ENCODE measurements at places on chromosomes 16 and 17. TPM values are rescaled to one million over a fixed set of nuclear protein-coding genes. Genes with fewer than 3 reads are reported as not detected.

ZNF213 gene
- total RNA-seq = 9.0 TPM

KRTAP2-3 gene
- not detected for total RNA-seq

CCDC40 gene
- 0.82 TPM for total RNA-seq

DNA sequence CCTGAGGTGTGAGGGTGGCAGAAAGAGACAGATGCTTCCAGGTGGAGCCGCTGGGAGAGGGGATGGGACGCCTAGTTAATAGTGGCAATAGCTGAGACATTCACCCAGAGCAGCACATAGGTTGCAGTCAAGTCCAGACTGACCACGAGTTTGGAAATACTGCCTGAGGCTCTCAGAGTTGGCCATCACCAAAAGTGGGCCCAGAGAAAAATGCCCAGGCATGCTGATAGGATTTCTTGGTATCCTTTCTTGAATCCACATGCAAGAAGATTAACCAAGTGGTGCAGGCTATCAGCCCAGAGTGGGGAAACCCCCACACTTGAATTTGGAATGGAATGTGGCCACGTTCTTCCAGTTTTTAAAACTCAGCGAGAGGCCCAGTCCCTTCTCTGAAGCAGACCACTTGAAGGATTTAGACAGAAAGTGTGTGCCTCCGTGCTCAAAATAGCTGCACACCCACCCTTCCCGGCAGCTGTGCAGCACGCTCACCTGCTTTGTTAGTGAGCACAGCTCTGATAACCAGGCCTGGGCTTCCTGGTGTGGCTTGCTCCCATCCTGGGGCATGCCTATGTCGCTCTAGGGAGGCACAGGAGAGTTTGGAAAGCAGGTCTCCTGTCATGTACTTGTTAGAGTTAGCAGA, 35.7 kb downstream of the PLD6 start:
- H3K27ac ChIP-seq = peak overlapping the region; percentile 71
- peaks cover 29% of the 10 kb centered on the region for H3K36me3 ChIP-seq
- H3K4me1 ChIP-seq = peaks cover 57% of the 10 kb centered on the region
- H3K27me3 ChIP-seq = no peaks in the 10 kb centered on the region
- no peak for DNase-seq

- H3K27me3 ChIP-seq = no peaks in the 10 kb centered on the region
- H3K27ac ChIP-seq = peak overlapping the region; percentile 60
- peaks cover 6% of the 10 kb centered on the region for H3K4me1 ChIP-seq
- H3K36me3 ChIP-seq = peaks cover 10% of the 10 kb centered on the region
Observed at GRCh38 chr16:1363501-1364041, 11.8 kb downstream of the GNPTG start.
